Fibroblast of skin of right biceps (primary cell): ENCODE measurements at places on chromosomes 3 and 15.

DNA sequence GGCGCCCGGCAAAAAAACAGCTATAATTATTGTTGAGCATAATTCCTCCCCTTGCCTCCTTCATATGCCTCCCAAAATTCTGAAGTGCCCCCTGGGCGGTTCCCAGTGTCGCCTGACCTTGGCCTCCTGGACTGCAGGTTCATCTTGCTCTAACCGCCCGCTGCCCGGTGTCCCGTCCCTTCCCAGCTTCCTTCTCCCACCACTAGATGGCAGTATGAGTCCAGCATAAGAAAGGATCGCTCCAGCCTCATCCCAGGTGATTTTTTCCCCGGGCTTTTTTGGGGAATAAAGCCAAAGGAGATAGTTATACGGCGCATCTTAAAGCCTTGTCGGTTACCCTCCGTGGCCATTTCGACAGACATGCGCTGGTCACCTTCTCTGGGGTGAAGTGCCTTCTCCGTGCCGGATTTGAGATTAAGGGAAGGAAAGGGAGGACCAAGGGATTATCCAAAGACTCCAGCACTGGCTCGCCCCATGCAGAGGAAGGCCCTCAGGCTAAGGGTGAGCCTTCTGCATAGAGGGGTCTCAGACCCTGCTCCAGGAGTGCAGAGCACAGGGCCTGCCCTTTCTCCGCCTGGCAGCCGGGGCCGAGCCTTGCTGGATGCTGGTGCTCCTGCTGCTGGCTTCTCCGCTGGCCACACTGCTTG, 45.8 kb upstream of the TRA2B start:
- peak; percentile 65 for DNase-seq

DNA sequence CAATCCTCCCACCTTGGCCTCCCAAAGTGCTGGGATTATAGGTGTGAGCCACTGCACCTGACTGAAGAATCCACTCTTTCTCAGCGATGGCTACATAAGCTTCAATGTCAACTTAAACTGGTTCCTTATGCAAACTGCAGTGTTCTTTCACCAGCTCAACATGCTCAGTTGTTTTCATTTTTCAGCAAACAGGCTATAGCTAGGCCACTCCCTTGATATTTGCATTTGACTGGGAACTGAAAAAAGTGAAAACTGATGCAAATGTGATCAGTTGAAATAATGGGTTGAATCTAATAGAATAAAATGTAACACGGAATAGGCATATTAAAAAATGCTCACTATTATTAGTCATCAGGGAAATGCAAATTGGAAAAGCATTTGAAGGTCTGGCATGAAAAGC, 74.2 kb upstream of the GCNT3 start:
- DNase-seq: no peak

GRCh38 chr15:38702178-38702912, 137.7 kb upstream of the RASGRP1 start:
- DNase-seq: no peak

DNA sequence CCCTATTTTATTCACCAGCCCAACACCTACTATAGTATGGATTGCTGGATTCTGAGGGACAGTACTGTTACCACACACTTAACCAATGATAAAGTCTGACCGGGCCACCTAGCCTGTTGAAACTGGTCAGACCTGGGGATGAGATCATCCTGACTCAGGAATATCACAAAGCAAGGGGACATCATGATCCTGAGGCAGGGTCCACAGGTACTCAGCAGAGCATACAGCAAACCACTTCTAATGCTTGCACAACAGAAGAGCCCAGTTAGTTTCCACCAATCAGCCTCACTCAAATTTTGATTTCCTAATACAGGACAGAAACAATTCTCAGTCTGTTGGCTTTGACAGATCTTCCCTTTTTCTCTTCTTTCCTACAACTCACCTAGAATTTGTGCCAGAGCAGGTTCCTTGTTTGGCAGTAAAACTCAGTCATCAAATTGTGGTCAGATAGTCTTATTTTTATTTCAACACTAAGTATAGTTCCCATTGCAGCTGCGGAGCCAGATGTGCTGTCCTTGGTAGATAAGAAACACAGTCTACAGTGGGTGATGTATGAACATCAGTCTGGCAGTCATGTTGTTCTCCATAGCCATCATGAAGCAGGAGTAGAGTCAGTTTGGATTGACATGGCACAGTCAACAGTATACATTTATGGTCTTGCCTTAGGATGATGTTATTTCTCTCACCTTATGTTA, 90.1 kb upstream of the PRR23C start:
- DNase-seq: no peak

DNA sequence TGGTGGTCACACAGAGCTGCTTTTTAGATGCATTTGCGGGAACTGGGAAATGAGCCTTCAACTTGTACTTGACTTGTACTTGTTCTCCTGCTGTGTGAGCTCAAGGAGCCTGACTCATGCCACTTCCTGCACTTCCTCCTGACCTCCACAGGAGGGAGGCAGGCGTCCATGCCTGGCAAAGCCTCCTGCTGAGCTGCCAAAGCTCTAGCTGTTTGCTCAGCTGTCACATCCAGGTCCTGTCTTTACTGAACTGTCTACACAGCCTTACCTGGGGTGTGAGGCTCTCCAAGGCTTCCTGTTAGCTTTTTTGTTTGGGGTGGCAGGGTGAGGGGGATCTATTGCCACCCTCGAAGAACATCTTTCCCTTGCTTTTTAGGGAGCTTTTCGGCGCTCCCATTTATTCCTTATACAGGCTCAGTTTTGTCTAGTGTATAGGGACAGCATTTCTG, 6.4 kb downstream of the THPO start:
- DNase-seq: peak; percentile 82

DNA sequence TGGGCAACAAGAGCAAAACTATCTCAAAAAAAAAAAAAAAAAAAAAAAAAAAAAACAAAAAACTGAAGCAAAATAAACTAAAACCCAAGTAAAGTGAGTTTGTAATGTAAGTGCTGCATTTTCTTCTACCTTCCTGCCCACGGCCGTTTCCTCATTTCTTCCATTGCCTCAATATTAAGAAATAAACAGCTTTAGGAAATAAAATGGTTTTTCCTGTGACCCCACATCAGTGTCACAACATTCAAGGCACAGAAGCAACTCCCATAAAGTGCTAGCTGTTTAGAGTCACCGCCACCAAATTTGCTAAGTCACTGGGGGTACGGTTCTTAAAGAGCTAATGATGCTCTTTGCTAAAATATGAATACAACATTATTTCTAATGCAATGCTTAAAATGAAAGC, 3.3 kb downstream of the PKM start:
- DNase-seq: no peak

- peak; percentile 29 for DNase-seq
These were observed 143.7 kb downstream of the NR1D2 start for GRCh38 chr3:24088782-24089181.

- no peak for DNase-seq
These were observed 31.0 kb downstream of the SLC6A20 start for GRCh38 chr3:45765266-45765851.

DNA sequence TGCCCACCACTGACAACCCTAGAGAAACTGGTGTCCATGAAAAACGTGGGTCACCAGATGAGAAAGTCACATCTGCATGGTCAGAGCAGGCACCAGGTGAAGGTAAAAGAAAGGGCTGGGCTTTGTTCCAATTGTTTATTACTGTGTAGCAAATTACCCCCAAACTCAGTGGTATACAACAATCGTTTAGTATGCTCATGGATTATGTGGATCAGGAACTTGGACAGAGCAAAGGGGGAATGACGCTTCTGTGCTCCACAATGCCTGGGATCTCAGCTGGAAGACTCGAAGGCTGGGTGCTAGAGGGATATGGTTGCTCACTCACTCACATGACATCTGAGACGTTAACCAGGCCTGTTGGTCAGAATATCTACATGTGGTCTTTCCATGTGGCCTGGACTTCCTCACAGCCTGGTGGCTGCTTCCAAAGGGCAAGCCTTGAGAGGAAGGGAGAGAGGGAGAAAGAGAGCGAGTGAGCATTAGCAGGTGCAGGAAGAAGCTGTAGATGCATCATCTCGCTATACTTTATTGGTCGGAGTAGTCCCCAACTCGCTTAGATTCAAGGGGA, 44.9 kb downstream of the LPP start:
- no peak for DNase-seq

GRCh38 chr3:177624528-177625495, 427.5 kb upstream of the TBL1XR1 start:
- no peak for DNase-seq

DNA sequence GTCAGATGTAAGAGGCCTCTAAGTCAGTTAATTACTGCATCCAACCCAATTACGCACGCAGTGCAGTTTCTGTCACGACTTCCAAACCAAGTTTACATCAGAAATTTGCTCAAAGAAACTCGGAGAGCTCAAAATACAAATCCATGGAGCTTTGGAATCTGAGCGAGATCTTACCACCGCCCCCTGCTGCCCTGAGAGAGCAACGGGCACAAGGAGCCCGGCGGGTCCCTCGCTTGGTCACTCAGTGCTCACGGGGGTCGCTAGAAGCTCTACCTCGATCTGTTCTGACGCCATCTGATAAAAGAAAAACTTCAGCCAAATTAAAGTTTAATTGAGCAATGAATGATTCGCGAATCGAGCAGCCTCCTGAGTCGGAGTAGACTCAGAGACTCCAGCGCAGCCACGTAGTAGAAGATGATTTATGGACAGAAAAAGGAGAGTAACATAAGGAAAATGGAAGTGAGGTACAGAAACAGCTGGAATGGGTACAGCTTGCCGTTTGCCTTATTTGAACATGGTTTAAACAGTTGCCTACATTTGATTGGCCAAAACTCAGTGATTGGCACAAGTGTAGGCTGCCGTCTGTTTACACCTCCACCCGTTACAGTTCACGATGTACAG, 232.7 kb upstream of the ATP10A start:
- peak; percentile 27 for DNase-seq

- DNase-seq: no peak
These were observed 9.3 kb downstream of the MKRN3 start for GRCh38 chr15:23574742-23575141.

DNA sequence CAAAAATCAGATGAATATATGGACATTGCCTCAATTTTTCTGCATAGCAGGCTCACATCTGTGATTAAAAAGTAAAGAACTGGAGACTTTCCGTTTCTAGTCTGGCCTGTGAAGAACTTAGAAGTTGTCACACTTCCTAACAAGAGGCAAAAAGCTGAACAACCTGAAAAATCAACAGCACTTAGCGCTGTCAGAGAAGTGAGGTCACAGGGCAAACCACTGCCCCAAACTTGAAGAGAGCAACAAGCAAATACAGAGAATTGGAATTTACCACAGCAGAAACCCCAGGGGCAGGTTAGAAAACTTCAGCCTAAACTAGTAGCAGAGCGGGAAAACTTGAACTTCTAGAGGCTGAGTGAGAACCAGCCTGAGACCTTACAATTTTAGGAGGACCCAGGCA, 38.9 kb downstream of the CCDC54 start:
- peak; percentile 11 for DNase-seq

GRCh38 chr3:53482227-53482626, 12.2 kb upstream of the CACNA1D start:
- no peak for DNase-seq

- peak; percentile 92 for DNase-seq
These were observed 25.0 kb downstream of the CTNNB1 start for GRCh38 chr3:41224120-41224806.

GRCh38 chr3:115766587-115767482, 143.5 kb downstream of the GAP43 start:
- DNase-seq: peak; percentile 50

DNA sequence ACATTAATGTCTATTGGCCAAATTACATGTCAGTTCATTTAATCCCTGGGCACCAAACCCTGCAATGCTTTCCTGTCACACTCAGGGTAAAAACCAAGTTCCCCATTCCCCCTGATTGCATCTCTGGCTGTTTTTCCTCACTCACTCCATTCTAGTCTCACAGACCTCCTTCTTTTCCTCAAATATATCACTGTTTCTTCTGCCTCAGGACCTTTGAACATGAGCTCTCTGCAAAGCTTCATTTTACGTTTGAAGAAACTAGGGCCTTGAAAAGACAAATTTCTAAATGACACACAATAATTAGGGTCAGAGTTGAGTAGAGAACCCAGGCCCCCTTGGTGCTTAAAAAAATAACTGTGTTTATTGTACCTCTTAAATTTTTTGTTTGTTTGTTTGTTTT, 230.6 kb downstream of the THRB start:
- no peak for DNase-seq

- DNase-seq: no peak
These were observed 160.0 kb downstream of the NAALADL2 start for GRCh38 chr3:175018946-175019727.

DNA sequence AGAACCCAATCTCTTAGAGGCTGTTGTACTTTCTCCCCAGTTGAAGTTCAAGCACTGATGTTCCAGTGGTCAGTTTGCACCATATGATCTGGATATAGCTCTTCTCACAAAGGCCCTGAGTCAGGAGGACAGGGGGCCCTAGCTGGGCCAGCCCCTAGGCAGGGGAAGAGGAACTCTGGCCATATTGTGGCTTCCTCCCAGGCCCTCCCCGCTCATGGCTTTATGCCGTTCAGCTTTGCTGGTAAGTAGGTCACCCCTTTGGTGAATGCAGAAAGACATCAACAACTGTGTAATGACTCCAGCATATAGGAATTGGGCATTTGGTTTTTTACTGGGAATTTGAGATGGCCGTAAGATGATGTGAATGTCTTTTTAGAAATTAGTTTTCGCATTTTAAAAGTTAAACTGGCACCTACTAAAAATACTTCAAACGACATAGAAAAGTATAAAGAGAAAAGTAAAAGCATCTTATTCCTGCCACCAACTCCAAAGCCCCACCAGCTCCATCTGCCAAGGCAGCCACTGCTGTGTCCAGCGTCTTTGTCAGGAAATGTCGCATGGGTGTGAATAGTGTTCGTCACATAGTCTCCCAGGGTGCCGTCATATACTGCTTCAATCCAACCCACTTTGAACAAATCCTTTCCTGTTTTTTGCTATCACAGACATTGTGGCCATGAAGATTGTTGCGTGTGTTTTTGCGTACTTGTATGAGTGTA, 25.3 kb downstream of the CCR9 start:
- DNase-seq: no peak

- DNase-seq: no peak
These were observed 844 bp upstream of the PFN2 start for GRCh38 chr3:149971403-149972075.

GRCh38 chr3:129238945-129239705, 10.3 kb upstream of the COPG1 start:
- peak; percentile 25 for DNase-seq

DNA sequence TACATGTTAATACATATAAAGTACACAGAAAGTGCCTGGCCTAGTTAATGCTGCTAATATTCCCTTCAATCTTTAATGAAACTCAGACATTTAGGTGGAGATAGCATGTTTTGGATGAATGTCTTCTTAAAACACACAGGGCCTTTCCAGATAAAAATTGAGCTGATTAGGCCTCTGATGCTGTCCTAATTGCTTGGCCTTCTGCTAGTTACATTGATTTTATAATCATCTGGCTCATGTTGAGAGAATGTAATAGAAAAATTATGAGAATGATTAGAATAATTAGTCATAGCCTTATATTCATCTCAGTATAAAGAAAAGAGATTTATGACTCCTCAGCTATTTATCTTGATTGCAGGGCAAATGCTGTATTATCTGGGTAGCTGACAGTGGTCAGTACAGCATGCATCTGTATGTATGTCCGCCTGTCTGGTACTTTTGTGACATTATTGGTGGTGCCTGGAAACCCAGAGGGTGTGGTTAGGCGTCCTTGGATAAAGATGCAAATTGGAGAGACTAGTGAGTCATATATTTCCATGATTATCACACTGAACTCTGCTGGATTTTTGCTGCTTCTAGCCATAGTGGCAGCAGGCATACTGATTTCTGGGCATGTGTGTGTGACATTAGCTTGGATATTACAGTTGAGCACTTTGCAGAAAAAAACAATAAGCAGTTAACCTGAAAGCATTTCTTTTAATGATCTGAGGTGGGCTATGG, 120.8 kb downstream of the FEZF2 start:
- peak; percentile 16 for DNase-seq

GRCh38 chr3:78834910-78835309, 932.9 kb downstream of the ROBO1 start:
- DNase-seq: no peak
